ENCODE measurements at places on chromosomes 3 and 15.
A peak's percentile ranks its signal among the peaks of the same experiment; 100 is the strongest.

GRCh38 chr3:65714134-65714533 is 324.6 kb downstream of the MAGI1 start:
- peak; percentile 69 for DNase-seq

DNA sequence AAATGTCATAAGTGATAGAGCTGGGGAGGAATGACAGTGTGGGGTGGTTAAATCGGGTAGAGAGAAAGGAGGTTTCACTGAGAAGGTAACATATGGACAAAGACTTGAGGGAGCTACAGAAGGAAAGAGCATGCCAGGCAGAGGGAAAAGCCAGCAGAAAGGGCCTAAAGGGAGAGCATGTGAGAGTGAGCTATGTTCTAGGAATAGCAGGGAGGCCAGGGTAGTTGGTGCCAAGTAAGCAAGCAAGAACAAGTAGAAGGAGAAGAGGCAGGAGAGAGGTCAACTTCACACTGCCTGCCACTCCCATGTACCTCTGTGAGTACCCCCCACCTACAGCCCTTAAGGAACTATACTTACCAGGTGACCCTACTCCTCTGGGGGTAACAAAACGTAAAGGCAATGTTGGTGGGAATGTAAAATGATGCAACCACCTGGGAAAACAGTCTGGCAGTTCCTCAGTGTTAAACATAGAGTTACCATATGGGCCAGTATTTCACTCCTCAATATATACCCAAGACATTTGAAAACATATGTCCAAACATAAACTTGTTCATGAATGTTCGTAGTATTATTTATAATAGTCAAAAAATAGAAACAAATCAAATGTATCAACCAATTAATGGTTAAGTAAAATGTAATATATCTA is 67.6 kb downstream of the SFMBT1 start:
- no peak for DNase-seq

- DNase-seq, result no peak
These were observed 168.6 kb downstream of the SOX2 start for GRCh38 chr3:181880331-181880730.

GRCh38 chr3:64318001-64318400 is 92.7 kb upstream of the PRICKLE2 start:
- DNase-seq, result no peak

DNA sequence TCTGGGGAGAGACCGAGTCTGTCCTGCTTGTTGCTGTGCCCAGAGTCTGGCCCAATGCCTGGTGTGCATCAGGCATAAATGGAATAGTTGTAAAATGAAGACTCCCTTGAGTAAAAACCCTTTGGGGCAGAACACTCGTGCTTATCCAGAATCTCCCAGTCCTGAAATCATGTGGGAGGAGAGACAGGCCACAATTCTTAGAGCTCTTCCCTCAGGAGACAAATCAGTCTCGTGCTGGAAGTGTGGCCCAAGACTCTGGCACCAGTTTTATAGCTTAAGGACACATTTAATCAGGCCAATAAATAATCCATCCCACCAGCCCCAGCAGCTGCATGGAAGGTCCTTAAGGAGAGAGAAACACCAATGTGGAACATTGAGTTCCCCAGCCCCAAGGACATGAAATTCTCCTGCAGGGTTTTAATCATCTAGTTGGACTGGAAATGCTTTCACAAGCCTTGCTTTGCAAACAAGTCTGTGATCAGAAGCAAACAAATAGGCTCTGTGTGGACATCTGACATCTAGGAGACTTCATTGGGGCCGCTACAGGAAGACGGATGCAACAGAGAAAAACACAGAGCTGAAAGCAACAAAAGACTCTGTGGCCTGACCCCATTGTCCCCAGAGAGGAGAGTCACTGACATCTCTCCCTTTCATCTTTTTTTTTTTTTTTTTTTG is 70.4 kb downstream of the LSM3 start:
- no peak for DNase-seq

DNA sequence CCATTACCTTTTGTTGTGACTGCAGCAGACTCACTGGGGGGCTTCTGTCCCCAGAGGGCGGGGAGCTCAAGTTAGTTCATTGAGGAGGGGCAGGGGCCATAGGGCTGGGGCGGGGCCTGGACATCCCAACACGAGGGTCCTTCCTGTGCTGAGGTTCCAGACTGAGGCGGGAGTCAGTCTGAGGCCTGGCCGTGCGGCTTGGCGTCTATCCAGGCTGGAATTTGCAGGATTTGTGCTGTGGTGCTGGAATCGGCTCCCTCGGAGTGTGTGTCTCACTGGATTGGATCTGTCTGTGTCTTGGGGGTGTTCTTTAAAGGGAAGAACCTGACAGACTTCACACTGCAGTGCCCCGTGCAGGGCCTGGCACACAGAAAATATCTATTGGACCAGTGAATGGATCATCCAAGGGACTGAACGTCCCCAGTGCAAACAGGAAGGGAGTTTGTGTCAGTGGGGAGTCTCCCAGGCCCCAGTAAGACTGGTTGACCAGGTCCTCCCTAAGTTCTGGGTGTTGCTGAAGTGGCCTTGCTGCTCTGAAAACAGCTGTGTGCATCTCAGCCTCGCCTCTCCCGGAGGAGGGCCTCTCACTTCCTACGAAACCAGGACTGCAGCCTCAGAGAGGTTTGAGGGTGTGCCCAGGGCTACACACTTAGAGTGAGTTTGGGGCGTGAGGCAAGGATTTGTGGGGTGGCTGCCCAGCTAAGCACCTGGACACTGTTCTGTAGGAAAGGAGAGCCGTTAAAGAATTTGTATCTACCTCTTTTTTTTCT is 26.1 kb downstream of the GOLGA6L2 start:
- peak; percentile 6 for DNase-seq

DNA sequence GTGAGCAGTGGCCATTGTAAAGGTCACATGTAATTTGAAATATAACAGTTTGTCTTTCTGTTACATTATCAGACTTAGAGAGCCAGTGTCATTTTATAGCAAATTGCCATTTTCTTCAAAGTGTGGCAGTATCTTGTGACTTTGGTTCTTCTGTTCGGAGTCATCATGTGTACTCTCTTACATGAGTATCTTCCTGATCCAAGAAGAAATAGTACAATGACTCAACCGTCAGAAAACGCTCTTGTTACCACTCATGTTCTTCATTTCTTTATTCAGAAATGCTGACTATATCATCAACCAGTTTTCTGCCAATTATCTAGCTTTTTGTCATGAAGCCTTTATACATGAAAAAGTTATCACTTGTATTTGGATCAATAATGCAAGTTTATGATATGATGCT is 93.6 kb upstream of the CGNL1 start:
- no peak for DNase-seq

DNA sequence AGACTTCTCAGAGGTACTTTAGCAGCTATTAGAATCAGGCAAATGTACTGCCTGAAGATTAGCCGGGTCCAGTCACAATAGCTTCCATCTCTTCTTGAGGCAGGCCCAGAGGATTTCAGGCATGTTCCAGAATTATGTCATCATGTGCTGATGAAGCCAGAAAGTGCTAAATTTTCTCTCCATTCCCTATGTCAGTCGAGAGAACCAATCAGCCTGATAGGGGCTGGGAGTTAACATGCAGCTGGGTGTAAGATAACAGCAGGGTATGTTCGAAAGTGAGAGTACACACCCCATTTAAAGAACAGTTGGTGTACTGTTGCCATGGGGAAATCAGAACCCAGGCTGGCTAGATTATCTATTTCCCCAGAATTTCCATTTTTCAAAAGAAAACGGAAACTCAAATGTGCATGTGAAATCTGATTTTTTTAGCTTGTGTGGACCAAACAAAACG is 48.7 kb downstream of the MYH15 start:
- peak; percentile 43 for DNase-seq

- no peak for DNase-seq
These were observed 730.8 kb upstream of the EPHA6 start for GRCh38 chr3:96083610-96084009.

- DNase-seq, result no peak
These were observed 85.3 kb upstream of the TNFAIP8L3 start for GRCh38 chr15:51180011-51180410.

GRCh38 chr3:98588065-98588464 is 5.3 kb downstream of the CPOX start:
- DNase-seq, result no peak

- DNase-seq, result peak; percentile 79
These were observed 46.1 kb downstream of the AMOTL2 start for GRCh38 chr3:134328147-134328591.

DNA sequence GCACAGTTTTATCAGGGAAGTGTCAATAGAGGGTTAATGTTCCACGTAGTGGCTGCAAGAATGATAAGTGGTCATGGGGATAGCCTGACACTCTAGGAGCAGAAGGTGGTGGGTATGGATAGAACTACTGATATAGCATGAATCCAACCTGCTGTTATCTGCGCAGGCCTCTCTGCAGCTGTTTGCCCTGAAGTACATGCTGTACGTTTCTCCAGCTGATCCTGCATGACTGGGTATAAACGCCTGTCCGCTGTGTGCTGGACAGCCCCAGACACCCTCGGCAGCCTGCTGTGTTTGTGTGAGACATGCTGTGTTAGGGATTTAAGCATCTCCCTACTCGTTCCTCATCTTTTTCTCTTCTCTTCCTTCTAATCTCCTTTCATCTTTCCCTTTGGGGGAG is 87.1 kb downstream of the LPP start:
- peak; percentile 60 for DNase-seq

- DNase-seq, result peak; percentile 37
These were observed 114.1 kb upstream of the FRMD4B start for GRCh38 chr3:69499899-69500421.

DNA sequence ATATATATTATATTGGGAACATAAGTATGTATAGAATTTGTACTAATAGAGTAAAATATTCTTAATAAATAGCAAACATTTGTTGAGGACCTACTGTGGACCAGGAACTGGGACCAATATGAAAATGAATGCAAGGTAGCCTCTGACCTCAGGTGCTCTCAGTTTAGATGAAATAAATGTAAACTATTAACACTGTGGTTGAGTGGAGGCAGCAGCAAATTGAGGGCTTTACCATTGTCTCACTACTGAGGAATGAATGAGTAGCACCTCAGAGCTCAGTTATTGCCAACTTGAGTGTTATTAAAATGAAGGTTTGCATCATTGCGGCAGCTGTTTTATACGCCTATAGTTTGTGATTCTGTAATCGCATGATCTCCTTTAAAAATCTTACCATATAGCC is 90.9 kb upstream of the CGNL1 start:
- no peak for DNase-seq

- DNase-seq, result peak; percentile 19
These were observed 4.2 kb downstream of the TEX264 start for GRCh38 chr3:51675201-51675611.

DNA sequence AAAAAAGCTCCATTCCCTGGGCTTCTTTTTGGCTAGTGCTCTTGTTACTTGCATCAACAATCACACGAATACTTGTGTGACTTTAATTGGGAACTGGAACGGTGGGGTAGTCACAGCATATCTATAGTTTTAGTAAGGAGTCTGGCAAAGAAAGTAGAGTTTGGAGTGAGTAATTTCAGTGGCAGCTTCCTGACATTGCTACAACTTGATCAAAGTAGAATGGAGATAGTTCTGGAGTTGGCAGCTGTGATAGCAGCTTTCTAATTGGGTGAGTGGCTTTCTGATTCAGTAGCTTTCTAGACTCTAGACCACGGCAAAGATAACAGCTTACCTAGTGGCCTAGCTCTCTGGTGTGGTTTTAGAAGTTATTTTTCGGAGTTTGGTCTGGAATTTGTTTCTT is 475.0 kb downstream of the TUSC7 start:
- peak; percentile 4 for DNase-seq

- no peak for DNase-seq
These were observed 10.2 kb upstream of the PLXND1 start for GRCh38 chr3:129616713-129617112.

GRCh38 chr3:66437341-66437929 is 63.4 kb downstream of the LRIG1 start:
- DNase-seq, result no peak

DNA sequence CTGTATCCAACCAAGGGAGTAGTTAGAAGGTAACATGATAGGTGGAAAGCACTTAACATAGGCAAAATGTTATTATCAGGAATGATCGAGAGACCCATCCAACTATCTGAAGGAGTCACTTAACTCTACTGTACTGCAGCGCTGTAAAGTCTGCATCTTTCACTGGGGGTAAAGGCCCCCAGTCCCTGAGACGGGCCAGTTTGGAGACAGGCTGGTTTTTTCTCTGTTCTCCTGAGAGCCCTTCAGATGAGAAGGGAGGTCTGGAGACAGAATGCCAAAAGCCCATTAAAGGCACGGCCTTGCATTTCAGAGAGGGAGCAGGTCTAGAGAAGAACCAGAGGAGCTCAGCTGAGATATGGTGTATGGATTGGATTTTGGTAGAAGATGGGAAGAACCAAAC is 71.3 kb upstream of the CGNL1 start:
- no peak for DNase-seq
